ENCODE measurements at places on chromosomes 3 and 15.

GRCh38 chr15:99956022-99956775 is 223.0 kb upstream of the LYSMD4 start:
- no peak for DNase-seq

DNA sequence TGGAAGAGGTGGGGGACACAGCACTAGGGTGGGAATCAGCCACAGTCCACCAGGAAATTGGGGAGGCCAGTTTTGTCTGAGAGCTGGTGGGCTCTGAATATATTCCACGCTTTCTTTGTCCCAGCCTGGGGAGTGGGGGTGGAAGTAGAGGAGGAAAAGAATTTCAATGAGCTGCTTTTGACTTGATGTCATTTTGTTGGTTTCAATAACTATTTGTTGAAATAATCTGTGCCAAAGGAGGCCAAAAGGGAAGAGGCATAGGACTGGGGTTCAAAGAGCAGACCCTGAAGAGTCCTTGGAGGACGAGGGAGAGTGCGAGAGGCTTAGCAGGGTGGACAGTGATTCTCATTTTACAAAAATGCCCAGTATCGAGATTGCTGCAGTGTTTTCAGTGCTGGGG is 262.3 kb downstream of the SHQ1 start:
- DNase-seq, result no peak

DNA sequence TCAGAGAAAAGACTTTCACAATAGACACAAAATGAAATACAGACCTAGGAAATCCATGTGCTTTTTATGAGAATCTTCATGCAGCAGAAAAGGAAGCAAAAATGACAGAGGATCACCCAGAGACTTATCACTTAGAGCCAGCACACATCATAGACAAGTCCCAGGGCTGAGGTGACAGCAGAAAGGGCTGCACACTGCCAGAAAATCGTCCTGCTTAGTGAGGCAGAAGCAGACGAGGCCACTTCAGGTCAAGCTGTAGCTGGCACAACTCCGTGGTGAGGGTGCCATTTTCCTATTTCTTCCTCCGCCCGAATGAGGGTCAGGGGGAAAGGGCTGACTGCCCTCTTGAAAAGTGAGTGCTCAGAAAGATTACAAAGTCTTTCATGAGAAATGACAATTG is 95.9 kb upstream of the TNIK start:
- no peak for DNase-seq

- no peak for DNase-seq
Measured at GRCh38 chr15:29687939-29688505, 134.2 kb downstream of the TJP1 start.

GRCh38 chr15:99590913-99591646 is 25.3 kb downstream of the MEF2A start:
- DNase-seq, result no peak

DNA sequence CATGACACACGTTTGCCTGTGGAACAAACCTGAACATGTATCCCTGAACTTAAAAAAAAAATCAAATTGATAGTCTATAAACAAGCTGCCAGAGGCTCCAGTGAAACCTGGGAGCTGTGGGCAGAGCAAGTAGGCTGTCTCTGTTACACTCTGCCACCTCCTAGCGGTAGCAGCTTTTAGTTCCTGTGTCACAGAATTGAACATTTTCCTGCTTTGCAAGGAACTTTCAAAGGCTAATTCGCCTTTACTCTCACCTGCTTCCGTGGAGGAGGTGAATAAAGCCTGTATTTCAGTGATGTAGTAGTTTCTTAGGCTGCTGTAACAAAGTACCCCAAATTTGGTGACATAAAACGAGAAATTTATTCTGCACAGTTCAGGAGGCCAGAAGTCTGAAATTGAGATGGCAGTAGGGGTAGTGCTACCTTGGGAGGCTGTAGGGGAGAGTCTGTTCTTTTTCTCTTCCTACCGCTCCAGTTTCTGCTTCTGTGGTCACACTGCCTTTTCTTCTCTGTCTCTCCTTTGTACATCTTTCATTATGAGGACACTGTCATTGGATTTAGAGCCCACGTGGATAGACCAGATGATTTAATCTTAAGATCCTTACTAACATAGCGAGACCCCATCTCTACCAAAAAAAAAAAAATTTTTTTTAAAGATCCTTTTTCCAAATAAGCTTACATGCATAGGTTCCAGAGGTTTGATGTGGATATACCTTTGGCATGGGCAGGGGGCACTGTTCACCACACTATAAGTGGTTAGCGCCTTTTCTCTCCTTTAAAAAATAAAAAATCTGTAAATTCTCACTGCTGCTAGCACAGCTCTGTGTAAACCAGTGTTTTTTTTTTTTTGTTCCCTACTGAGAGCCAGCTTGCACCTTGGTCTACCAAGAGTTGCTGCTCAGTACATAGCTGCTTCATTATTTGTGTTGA is 25.3 kb downstream of the FBXO22 start:
- peak; percentile 26 for DNase-seq

- DNase-seq, result no peak
Measured at GRCh38 chr3:42098171-42098570, 7.0 kb downstream of the TRAK1 start.

GRCh38 chr3:76912841-76913383 is 127.0 kb upstream of the ROBO2 start:
- DNase-seq, result no peak

- no peak for DNase-seq
Measured at GRCh38 chr15:75431270-75431669, 20.2 kb downstream of the SIN3A start.

- no peak for DNase-seq
Measured at GRCh38 chr3:15755780-15756179, 42.0 kb downstream of the ANKRD28 start.

DNA sequence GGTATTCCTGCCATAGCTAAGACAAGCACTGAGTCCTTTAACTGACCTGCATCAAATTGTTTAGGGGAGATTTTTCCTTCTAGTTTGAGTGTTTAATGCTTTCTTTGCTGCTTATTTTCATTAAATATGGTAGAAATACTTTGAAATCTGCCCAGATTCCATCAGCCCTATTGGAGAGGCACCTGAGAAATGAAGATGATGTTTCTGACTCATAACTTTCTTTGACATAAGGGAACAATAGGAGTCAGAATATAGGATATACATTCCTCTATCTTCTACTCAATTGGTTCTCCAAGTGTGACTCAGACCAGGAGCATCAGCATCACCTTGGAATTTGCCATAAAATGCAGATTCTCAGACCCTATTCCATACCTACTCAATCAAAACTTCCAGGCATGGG is 27.4 kb downstream of the BTD start:
- no peak for DNase-seq

DNA sequence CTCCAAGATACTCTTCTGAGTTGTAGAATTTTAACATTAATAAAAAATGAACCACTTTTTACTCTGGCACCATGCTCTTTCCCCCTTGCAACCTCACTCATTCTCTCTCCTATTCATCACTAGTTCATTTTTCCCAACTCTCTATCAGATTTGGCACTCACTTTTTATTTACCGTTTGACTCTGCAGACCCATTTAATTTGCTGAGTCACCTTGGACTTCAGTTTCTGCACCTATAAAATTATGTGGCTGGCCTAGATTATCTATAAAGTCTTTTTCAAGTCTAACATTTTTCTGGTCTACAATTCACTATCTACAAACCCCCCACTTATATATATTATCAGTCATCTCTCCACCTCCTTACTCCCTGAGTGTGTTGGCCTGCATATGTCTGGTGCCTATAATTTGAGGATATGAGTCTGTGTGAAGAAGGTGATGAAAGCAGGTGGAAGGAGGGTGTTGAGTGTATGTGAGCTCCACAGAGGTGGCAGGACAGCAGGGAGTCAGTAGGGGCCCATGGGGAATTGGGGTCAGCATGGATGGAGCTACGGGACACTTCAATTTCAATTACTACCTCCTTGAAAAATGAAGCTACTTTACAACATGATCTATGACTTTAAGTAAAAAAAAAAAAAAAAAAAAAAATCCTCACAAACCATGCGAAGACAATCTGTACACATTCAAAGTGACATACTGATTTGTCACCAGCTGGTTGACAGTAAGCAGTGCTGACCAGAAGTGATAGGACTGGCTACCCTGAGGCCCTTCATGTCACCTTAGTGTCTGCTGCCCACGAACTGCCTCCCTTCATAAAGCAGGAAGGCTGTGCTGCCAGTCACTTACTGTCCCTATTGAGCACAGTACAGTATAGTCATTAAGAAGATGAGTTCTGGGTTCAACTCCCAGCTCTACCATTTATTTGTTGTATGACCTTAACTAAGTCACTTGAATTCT is 334.2 kb upstream of the IL12A start:
- no peak for DNase-seq

DNA sequence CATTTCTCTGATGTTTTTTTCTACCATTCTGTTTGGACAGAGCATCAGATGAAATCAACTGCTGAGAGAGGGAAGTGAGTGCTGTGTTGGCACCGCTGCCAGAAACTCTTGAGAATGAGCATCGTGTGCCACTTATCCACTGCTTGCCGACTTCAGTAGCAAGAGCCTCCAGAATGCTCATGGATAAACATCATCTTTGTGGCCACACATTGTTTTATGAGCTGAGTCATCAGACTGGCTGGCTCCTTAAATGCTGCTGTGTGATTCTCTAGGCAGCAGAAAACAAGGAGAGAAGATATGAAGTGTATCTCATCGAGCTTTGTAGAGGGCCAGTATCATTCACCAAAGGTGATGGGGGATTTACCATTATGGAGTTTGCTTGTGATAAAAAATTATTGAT is 3.4 kb upstream of the DOCK3 start:
- peak; percentile 88 for DNase-seq

DNA sequence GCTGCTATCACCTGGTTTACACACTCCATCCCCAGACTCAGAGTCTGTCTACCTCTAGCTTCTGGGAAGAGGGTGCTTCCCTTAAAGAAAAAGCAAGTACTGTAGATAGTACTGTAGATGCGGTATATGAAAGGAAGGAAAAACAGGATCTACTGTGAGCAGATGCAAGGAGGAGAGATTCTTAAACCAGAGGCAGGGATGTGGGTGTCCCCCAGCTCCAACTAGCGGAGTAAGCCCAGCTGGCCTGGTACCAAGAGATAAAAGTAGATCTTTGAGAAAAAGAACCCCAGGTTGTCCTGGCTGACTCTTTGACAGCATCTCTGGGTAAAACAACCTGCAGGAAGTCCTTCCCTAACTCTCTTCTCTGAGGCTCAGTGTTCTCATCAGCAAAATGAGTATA is 523.7 kb upstream of the PROK2 start:
- DNase-seq, result no peak

DNA sequence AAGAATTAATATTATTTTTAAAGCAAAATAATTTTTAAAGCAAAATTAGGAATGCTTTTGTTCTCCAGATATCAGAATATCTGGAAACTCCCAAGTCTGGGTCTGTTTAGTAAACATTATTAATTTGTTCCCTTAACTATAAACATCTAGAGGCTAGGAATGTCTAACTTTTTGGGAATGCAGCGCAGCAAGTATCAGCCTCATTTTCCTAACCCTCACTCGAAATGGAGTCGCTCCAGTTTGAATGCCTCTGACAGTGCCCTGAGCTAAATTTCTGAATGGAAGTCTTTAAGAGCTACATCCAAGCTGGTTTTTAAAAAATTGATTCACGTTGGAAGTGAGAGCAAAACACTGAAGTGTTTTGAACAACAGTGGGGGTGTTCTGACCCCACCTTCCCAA is 74.4 kb upstream of the WNT7A start:
- DNase-seq, result no peak

GRCh38 chr3:133812872-133813271 is 7.3 kb downstream of the SRPRB start:
- no peak for DNase-seq

- peak; percentile 91 for DNase-seq
Measured at GRCh38 chr15:99100245-99101173, 4.4 kb upstream of the SYNM start.

GRCh38 chr3:87766721-87767120 is 292.1 kb downstream of the CGGBP1 start:
- DNase-seq, result no peak

- DNase-seq, result no peak
Measured at GRCh38 chr3:50350213-50350526, 405 bp downstream of the NPRL2 start.

GRCh38 chr15:69120732-69121131 is 39.7 kb upstream of the GLCE start:
- no peak for DNase-seq

- DNase-seq, result no peak
Measured at GRCh38 chr15:80710635-80711554, 15.8 kb downstream of the ABHD17C start.

- no peak for DNase-seq
Measured at GRCh38 chr15:70855764-70856163, 1.8 kb upstream of the LARP6 start.

GRCh38 chr15:94875550-94875949 is 644.2 kb downstream of the MCTP2 start:
- DNase-seq, result no peak

DNA sequence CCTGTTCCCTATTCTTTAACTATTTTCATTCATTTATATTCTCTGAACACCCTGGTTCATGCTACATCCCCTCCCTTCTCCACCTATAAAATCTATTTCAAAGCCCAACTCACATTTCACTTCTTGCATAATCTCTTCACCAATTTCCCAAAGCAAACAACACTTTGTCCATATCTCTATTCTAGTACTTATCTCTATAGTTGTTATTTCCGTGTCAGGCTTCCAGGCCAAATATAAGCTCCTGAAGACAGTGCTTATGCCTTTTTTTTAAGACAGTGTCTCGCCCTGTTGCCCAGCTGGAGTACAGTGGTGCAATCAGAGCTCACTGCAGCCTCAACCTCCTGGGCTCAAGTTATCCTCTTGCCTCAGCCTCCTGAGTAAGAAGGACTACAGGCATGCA is 43.6 kb downstream of the DNAH12 start:
- no peak for DNase-seq

- DNase-seq, result no peak
Measured at GRCh38 chr3:58421004-58421403, 12.6 kb downstream of the PDHB start.

DNA sequence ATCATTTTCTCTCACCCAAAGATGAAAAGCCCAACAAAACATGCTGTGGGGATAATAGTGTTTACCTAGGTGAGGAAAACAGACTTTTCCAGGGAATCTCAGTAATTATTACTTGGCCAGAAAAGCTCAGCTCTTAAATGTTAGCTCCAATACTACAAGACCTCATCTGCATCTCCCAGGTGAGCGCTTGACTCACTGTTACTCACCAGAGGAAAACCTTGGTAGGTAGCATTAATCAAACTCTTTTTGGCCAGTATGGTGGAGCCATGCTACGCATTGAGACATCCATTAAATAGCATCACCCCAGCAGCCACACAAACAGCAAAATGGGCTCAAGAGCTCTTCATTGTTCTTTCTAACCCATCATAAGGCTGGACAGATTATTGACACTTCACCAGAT is 99.0 kb downstream of the TIGIT start:
- no peak for DNase-seq

GRCh38 chr15:71276336-71276665 is 161.0 kb downstream of the THSD4 start:
- DNase-seq, result no peak

GRCh38 chr3:154137036-154137435 is 15.8 kb downstream of the ARHGEF26 start:
- DNase-seq, result no peak
